Stimulated activated CD4-positive, alpha-beta T cell treated with anti-CD3 and anti-CD28 coated beads, Interleukin-2, amount 100 ng/mL, for 24 hours (primary cell): ENCODE measurements at places on chromosomes 11 and 22.

GRCh38 chr11:10941414-10941813 lies 83.6 kb upstream of the ZBED5 start:
- no peak for DNase-seq

DNA sequence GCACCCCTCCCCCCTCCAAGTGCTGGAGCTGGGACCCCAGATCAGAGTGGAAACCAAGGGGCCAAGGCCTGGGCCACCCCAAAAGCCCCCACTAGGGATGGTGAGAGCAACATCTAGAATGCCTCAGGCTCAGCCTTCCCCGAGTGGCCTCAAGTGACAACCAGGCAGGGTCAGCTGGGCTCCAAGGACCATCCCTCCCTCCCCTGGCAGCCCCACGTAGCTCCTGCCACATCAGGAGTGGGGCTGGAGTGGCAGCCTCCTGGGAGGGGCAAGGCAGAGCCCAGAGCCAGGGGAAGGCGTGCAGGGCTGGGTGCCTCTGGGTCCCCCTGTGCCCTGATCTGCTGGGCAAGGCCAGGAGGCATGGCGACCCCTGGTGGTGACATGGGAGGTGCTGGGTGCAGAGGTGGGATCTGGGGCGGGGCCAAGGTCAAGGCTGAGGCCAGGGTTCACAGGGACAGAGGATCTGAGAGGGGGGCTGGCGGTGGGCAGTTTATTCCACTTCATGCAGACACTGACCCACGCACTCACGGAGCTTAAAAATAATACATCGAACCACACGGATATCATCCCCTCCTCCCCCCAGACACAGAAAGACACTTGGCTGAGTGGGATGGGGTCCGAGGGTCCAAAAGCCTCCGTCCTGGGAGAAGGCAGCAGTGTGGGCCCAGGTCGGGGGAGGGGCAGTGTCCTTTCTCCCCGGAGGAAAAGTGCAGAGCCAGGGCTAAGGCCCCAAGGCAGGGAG lies 15.8 kb upstream of the EHD1 start:
- peak; percentile 98 for DNase-seq

- DNase-seq, result no peak
Measured at GRCh38 chr22:47296405-47297260, 534.2 kb downstream of the TBC1D22A start.

GRCh38 chr22:35150183-35151107 lies 84.5 kb downstream of the ISX start:
- peak; percentile 77 for DNase-seq

DNA sequence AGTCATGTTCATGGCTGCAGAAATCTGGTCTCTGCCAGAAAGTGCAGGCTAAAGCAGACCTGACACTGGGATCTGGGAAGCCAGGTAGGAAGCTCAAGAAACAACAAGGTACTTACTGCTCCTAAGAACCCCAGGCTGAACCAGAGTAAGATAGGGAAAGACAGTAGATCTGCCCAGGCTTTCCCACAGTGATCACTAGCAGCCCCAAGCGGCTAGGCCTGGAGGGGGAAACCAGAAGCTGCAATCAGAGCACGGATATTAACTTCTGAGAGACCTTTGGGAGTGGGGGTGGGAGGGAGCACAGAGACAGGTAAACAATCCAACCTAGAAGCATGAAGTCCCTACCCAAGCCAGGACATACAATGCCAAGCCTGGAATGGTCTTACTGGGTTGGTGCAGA lies 135.2 kb upstream of the C11orf58 start:
- no peak for DNase-seq
